ENCODE measurements at places on chromosomes 13 and 19. TPM values are rescaled to one million over a fixed set of nuclear protein-coding genes. Genes with fewer than 3 reads are reported as not detected.

GRIN2D gene
- 7.2 TPM for total RNA-seq

SIAH3 gene
- total RNA-seq: not detected

GGN gene
- 0.44 TPM for total RNA-seq

FCGBP gene
- under 0.01 TPM for total RNA-seq

DENND1C gene
- total RNA-seq: not detected

PLVAP gene
- not detected for total RNA-seq

PABPC3 gene
- total RNA-seq: under 0.01 TPM

KLK6 gene
- not detected for total RNA-seq

ADPRHL1 gene
- total RNA-seq: 3.3 TPM

COX6B2 gene
- total RNA-seq: 0.22 TPM

CD22 gene
- not detected for total RNA-seq

SIGLEC12 gene
- not detected for total RNA-seq

LAIR1 gene
- total RNA-seq: not detected

DACH1 gene
- 2.1 TPM for total RNA-seq

ZNF90 gene
- 0.88 TPM for total RNA-seq

ZNF625 gene
- total RNA-seq: 7.0 TPM

KIR2DL3 gene
- total RNA-seq: not detected

ZNF441 gene
- total RNA-seq: 3.7 TPM

TUBB4A gene
- total RNA-seq: not detected

CLDND2 gene
- total RNA-seq: not detected

AP1M2 gene
- 0.22 TPM for total RNA-seq

IGFL1 gene
- total RNA-seq: not detected

CCDC9 gene
- total RNA-seq: 12.5 TPM

CPB2 gene
- total RNA-seq: not detected

GPR18 gene
- total RNA-seq: not detected

KLK15 gene
- total RNA-seq: not detected

MCF2L gene
- 0.44 TPM for total RNA-seq

BCKDHA gene
- total RNA-seq: 39.8 TPM

ASF1B gene
- total RNA-seq: 0.44 TPM

MIA gene
- not detected for total RNA-seq

LILRB2 gene
- not detected for total RNA-seq

CDX2 gene
- total RNA-seq: not detected

PPFIA3 gene
- total RNA-seq: 3.1 TPM

DNAAF3 gene
- 0.66 TPM for total RNA-seq

SLC8A2 gene
- total RNA-seq: not detected

CYP2F1 gene
- total RNA-seq: not detected

ZNF763 gene
- 0.57 TPM for total RNA-seq

IPO5 gene
- total RNA-seq: 153 TPM

NLRP13 gene
- total RNA-seq: not detected

NLRP4 gene
- under 0.01 TPM for total RNA-seq

ACP7 gene
- total RNA-seq: not detected

TMPRSS9 gene
- not detected for total RNA-seq

TDRD12 gene
- 0.14 TPM for total RNA-seq

UQCR11 gene
- 30.6 TPM for total RNA-seq

GNG7 gene
- 0.44 TPM for total RNA-seq

PGLYRP2 gene
- not detected for total RNA-seq

KCNC3 gene
- not detected for total RNA-seq

ZSCAN4 gene
- total RNA-seq: 0.22 TPM

C19orf33 gene
- not detected for total RNA-seq

TRIM13 gene
- total RNA-seq: 17.5 TPM

ZNF816 gene
- total RNA-seq: 8.2 TPM

EVI5L gene
- 39.2 TPM for total RNA-seq

FFAR2 gene
- not detected for total RNA-seq

CDC37 gene
- 224 TPM for total RNA-seq

TTC9B gene
- not detected for total RNA-seq

ZNF480 gene
- 5.0 TPM for total RNA-seq

ZNF112 gene
- total RNA-seq: 3.7 TPM

STK24 gene
- total RNA-seq: 92.4 TPM

TNFAIP8L1 gene
- total RNA-seq: 2.2 TPM

ELSPBP1 gene
- not detected for total RNA-seq
